ENCODE measurements at places on chromosomes 1 and 21. TPM values are rescaled to one million over a fixed set of nuclear protein-coding genes. Genes with fewer than 3 reads are reported as not detected.

DNA sequence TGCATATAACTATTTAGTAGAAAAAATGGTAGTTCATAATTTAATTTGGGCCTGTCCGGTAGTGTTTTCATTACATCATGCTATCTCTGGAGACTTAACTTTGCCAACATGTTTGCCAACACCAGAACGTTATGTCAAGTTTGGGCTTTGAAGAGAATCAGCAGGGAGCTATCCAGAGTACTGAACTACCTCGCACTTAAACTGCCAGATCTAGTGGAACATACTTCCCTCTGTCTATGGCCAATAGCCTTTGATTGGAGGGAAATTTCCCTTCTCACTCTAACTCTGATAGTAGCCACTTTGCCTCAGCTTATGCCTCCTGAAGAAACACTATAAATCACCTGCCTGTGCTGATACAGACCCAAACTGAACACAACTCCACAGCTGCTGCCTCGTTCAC lies 10.0 kb downstream of the LRRC53 start:
- DNase-seq = no peak

DNA sequence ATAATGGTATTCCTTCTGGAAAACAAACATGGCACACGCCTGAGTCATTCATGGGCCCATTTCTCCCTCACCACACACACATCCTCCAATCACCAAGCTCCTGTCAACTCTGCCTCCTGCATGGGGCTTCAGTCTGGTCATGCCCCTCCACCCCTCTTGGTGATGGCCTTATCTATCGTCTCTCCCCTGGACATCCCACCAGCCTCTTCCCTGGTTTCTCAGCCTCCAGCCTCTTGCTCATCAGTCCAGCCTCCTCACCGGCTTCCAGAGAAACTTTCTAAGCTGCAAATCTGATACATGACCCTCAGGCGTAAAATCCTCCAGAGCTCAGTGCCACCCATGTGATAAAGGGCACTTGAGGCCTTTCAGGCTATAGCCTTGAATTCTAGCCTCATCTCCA lies 243.9 kb downstream of the FOXD2 start:
- peak; percentile 46 for DNase-seq

The MXRA8 gene
- total RNA-seq = 37.4 TPM

DNA sequence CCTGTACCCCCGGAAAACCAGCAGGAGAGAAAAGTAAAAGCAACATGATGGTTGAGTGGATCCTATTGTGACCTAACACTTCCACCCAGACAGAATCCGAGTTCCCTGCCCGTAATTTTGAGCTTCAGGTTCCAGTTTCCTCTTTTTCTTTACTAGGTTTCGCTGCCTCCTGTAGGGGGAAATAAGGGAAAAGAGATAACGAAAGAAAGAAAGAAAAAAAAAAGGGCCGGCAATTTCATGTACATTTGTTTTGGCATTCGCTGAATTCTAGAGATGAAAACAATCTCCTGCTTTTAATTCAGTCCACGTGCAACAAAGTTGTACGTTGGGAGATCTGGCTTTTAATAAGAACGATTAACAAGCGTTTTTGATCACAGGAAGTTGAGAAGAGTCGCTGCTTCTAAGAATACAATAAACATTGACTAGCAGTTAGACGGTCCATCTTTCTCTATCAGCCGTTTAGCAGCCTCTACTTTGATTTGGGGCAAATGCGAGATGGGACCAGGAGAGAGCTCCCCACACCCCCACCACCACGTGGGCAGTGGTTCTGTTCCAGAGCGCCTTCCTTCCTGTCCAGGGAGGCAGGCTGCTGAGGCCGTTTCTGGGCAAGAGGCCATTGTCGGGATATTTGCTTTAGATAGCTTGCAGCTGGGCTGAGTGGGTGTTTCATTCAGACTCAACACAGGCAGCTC lies 155.9 kb upstream of the RUNX1 start:
- peak; percentile 19 for DNase-seq

DNA sequence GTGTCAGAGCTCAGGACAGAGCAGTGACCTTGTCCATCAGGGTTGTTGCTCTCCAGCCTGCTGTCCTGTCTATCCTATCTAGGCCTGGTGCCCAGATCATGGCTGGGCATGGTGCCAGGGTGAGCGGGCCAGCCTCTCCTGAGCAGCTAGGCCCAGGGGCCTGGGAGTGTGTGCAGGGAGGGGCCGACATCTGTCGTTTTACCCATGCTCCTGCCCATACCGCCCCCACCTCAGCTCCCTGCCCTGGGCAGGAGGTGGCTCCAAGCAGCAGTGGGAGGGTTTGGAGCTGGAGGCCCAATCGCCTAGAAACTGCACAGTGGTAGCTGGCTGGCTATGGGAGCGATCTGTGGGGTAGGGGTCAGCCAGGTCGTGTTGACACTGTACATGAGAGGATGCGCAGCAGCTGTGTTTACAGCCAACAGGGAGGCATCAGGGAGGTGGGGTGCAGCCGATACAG lies 6.5 kb downstream of the INSRR start:
- no peak for DNase-seq

The S100A9 gene
- total RNA-seq = 31.6 TPM

- DNase-seq = no peak
These were observed 25.9 kb downstream of the UBE2U start for GRCh38 chr1:64229307-64229706.

DNA sequence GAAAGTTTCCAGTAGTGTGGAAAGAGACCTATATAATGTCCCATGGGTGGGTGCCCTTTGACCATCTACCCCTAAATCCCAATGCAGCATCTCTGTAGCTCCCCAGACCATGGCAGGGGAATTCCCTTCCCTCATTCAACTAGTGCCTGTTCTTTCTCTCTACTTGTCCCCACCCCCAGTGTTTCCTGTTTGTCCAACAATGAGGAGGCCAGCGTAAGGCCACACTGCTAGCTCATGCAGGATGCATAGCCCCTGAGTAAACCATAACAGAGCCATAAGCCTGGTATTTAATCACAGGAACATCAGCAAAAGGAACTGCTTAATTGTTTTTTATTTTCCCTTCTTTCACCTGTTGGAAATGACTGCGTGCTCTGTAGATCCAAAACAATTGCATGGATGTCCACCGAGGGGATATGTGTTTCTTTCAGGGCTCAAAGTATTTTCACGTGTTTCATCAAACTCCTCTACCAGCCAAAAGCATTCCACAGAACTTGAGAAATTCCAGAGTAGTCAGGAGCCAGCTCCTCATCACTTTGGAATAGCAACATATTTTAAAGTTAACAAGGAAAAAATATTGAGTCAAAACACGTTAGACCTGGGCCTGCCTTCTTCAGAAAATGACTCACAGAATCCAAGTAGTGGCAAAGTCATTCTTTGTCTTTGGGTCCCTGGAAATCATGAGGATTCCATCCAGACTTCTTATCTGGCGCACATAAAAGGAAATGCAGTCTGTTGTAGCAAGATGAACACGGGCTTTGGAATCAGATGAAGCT lies 162.5 kb upstream of the SGIP1 start:
- DNase-seq = no peak

Measured in lower leg skin (tissue), 4 donors.